ENCODE measurements at places on chromosomes 11 and 22.

GRCh38 chr11:20483931-20484330, 96.4 kb downstream of the PRMT3 start:
- peak; percentile 12 for DNase-seq

- no peak for DNase-seq
These were observed 11.1 kb downstream of the OR52K2 start for GRCh38 chr11:4460151-4460550.

- no peak for DNase-seq
These were observed 84.4 kb downstream of the ARHGEF12 start for GRCh38 chr11:120420572-120420971.

DNA sequence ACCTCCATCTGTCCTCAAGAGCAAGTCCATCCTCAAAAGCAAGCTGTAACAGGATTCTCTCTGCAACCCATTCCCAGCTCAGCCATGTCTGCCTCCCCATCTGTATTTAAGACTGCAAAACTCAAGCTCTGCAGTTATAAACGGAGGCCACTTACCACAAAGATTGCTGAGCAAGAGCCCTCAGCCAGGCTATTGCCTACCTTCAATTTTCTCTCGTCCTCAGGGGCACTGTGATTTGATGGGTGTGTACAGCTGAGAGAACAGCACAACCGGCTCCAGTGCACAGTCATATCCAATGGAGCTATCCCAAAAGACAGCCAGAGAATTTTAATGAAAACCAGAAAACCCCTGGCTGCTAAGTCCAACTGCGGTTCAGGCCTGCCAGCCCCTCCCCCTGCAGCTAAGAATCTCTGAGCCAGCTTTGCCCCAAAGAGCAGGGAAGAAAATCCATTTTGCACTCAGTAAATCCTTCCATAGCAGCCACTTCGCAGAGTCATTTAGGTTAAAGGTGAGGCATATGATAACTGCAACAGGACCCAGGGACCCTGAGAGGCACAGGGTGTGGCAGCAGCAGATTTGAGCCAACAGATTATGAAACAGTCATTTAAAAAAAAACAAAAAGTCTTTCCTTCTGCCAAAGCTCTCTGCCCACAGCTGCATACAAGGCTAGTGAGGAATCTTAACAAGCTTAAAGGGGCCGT, 37.6 kb downstream of the RAB30 start:
- DNase-seq: peak; percentile 90

DNA sequence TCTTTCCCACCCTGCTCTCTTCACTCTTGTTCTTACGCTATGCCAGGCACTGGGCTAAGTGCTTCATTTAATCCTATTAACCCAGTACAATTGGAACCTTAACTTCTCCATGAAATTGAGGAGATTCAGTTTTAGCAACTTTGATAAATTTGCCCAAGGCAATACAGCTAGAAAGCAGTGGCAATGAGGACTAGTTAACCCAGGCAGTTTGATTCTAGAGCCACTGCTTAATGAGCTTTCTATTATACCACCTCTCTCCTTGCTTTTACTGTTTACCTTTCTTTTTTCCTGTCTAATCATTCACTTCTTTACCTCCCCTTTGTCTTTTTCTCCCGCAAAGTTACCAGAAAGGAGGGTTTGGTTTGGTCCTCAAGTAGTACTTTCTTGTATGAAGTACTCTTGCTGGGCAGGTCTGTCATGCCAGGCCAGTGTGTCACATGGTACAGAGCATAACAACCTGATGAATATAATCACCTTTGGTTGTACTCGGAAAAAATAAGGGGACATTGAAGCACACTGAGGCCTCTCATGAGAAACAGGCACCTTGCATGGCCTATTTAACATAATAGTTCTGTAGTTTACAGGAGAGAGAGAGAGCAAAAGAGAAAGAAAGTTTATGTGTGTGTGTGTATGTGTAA, 70.6 kb downstream of the PDHX start:
- no peak for DNase-seq
